ENCODE measurements at places on chromosomes 16 and 17.

- DNase-seq = peak; percentile 3
Observed at GRCh38 chr17:43826206-43826605, 6.7 kb downstream of the MPP3 start.

- DNase-seq = no peak
Observed at GRCh38 chr17:74827800-74828199, 31.9 kb downstream of the GRIN2C start.

- peak; percentile 92 for DNase-seq
Observed at GRCh38 chr17:29566473-29567303, at the start of gene ABHD15. ABHD15 (minus strand) TSS chr17:29567037; CDS start chr17:29566966, 71 bp downstream.

DNA sequence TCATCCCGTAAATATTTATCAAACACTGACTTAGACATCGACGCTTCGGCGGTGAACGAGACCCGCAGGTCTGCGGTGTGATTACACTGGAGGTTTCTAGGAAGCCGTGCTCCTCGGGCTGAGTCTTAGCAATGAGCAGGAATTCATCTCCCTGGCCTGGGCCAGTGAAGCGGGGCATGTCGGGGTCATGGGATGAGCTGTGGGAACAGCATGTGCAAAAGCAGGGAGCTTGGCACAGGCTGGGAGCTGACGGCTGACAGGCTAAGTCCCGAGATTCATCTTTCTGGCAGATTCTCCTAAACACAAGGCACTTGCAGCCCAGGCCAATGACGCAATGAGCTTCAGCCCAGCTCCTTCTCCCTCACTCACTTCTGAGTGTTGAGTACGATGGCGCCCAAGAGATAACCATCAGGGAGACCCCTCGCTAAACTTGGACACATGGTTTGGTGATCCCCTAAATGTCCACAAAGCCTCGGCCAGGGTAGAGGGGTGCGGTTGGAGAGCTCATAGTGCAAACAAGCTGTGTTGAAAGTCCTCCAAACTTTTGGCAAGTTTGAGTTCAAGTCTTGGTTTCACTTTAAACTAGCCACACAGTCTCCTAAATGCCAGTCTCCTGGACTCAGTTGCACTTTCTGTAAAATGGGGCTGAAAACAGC lies 12.8 kb downstream of the CRISPLD2 start:
- DNase-seq = no peak

DNA sequence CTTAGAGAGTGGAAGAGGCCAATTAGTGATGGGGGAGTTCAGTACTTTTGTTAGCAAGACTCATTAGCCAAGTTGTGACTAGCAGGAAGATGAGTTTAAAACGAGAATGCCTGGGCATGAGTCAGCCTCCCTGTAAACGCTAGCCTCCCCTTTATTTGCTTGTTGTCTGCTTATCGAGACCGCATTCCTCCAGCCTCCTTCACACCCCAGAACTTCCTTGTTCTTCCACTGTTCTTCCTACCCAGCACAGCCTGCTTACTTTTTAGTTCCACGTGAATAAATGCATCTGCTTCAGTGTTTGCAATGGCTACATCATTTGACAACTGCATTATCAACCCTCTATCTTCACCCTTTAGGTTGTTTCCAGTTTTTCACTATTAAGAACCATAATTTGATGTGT lies 20.2 kb upstream of the OR3A1 start:
- DNase-seq = no peak

- DNase-seq = no peak
Observed at GRCh38 chr16:10088380-10088793, 93.8 kb downstream of the GRIN2A start.

- DNase-seq = peak; percentile 89
Observed at GRCh38 chr17:65561452-65562205, at the start of gene AXIN2. AXIN2 (minus strand) TSS chr17:65561648; CDS start chr17:65558620, 3,028 bp downstream.

GRCh38 chr17:77527836-77528505 lies 387.2 kb downstream of the SEC14L1 start:
- peak; percentile 32 for DNase-seq

DNA sequence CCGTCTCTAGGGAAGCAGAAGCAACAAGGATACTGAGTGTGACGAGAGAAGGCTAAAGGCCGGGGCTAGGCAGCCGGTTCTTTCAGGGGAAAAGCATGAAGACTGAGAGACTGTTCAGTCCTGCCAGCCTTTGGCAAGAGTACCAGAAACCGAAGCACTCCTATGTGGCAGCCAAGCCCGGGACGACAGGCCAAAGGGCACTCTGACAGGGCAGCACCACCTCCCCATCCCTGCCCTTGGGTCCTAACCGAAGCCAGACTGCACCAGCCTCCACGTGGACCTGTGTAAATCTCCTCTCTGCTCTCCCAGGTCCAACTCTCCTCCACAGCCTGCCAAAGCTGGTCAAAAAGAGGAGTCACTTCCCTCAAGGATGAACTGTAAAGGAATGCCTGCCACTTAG lies 23.5 kb upstream of the ALOX15 start:
- no peak for DNase-seq

- no peak for DNase-seq
Observed at GRCh38 chr16:87369117-87369765, 14.3 kb downstream of the FBXO31 start.

DNA sequence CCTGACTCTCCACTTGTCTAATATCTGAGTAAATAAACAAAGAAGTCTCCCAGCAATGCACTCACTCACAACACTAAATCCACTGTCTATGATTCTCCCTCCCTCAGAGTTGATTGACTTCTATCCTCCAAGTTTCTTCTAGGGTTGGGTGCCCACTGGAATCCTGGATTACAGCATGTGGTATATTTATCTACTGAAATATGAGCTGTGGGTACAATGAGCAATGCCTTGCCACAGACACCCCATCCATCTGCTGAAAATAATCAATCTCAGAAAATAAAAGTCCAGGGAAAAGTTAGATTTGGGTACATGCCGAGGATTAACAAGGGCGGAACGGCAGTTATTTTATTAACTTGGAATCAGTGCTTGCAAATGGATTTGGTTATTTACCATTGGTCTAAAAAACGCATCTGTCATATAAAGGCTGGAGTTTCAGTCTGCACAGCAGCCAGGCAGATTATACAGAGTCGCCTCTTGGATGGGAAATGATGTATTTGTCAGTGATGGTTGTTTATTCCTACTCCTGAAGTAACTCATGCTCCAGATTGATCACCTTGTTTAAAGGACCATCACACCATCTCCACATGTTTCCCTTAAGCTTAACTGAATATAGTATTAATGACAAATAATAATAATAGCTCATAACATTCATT lies 193.9 kb upstream of the SOX9 start:
- DNase-seq = no peak

GRCh38 chr17:27485716-27486495 lies 29.7 kb downstream of the KSR1 start:
- DNase-seq = no peak

DNA sequence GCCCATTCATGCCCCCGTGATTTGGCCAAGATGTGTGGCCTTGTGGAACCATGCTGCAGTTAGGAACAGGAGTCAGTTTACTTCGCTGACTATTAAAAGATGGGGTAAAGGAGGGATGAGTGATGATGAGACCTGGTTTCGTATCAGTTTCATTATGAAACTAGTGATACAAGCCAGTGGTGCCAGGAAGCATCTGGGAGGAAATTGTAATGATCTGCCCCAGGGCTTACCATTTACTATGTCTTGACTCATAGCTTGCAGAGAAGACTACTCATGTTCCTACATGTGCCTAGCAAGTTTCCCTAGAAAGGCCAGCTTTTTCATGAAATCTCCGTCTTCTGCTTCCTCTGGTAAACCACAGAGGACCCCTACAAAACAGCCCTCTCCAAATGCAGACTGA lies 23.2 kb downstream of the CDH3 start:
- DNase-seq = no peak

- no peak for DNase-seq
Observed at GRCh38 chr16:88649924-88650748, 717 bp downstream of the CYBA start.

DNA sequence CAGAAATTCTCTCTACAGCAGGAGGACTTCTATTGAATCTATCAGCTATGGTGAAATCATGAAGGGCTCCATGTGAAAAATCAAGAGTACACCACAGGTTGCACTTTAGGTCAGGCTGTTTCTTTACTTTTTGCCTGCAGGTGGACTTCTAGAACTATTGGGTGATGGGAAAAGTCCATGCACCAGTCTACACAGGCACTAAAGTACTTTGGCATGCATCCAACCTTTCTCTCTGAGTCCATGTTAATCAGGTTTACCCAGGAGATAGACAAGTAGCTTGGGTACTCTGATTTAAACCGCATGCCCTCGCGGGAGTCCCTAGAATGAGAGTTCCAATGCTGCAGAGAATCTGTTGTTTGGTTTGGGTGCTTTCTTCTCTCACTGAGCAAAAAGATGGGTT lies 9.1 kb upstream of the ANKFN1 start:
- no peak for DNase-seq

DNA sequence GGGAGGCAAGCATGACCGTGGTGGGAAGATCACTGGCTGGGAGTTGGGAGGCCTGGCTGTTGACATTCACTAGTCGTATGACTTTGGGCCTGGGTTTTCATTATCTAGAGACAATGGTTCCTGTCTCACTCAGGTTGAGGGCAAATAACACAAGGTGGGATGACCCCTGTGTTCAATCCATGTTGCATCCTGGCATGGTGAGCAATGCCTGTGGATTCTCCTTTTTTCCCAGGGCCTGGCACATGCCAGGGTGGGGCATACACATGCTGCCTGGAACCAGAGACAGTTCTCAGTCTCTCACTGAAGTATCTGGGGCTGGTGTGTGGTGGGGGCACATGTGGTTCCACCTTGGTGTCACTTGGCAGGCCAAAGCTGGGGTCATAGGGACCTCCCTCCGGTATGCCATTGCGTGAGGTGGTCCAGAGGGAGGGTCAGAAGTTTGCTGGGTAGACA lies 5.4 kb downstream of the THRA start:
- DNase-seq = no peak

DNA sequence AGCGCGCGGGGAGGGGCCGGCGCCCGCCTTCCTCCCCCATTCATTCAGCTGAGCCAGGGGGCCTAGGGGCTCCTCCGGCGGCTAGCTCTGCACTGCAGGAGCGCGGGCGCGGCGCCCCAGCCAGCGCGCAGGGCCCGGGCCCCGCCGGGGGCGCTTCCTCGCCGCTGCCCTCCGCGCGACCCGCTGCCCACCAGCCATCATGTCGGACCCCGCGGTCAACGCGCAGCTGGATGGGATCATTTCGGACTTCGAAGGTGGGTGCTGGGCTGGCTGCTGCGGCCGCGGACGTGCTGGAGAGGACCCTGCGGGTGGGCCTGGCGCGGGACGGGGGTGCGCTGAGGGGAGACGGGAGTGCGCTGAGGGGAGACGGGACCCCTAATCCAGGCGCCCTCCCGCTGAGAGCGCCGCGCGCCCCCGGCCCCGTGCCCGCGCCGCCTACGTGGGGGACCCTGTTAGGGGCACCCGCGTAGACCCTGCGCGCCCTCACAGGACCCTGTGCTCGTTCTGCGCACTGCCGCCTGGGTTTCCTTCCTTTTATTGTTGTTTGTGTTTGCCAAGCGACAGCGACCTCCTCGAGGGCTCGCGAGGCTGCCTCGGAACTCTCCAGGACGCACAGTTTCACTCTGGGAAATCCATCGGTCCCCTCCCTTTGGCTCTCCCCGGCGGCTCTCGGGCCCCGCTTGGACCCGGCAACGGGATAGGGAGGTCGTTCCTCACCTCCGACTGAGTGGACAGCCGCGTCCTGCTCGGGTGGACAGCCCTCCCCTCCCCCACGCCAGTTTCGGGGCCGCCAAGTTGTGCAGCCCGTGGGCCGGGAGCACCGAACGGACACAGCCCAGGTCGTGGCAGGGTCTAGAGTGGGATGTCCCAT lies 232.8 kb downstream of the SEC14L1 start:
- no peak for DNase-seq

DNA sequence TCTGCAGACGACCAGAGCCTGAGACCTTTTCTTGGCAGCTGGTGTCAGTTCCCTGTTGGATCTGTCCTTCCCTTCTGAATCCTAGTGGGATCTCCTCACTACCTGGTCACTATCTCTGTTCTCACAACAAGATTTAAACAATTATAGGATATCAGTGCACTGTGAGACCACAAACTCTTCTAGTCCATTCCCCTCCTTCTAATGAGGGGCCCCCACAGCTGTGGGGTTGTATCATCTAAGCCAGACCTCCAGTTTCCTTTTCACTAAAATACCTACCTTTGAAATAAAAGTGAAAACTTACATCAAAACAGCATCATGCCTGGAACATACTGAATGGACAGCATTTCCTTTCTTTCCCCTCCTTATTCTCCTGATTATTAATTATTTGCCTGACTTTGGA lies 233.2 kb downstream of the PRKCA start:
- no peak for DNase-seq

DNA sequence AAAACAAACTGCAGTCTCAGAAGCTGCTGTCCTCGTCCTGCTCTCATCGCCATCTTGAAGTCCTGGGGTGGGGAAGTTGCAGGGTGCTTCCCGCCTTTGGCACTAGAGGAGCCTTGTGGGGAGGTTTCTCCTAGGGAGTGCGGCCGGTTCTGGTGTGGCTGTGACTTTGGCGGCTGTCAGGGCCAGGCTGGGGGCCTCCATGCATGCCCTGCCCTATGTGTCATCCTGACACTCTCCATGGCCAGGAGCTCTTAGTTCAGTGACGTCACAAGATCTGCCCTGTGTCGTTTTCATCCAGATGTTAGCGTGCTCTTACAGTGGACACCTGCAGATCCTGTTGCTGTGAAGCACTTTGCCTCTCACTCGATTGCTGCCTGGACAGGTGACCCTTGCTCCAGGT lies 49.6 kb downstream of the PLD6 start:
- DNase-seq = no peak

DNA sequence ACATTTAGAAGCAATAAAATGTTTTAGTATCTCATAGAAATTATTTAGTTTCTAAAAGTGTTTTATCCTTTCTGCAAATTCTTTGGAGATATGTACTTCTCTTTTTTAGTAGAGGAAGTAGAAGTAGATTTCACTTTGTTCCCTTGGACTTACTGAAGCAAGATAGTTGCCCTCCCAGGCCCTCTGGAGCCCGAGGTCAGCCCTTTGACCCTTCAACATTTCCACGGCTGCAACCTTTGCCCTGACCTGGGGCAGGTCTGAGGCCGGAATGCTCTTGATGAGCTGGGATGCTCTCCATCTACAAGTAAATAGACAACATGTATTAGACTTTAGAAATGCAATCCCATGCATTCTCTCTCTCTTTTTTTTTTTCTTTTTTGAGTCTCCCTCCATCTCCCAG lies 167.5 kb downstream of the CDK5R1 start:
- DNase-seq = no peak

GRCh38 chr16:50309156-50309526 lies 42.8 kb downstream of the ADCY7 start:
- peak; percentile 56 for DNase-seq

GRCh38 chr17:81991684-81992305 lies 14.4 kb downstream of the ASPSCR1 start:
- no peak for DNase-seq

GRCh38 chr17:3544365-3544764 lies 13.2 kb downstream of the TRPV3 start:
- peak; percentile 7 for DNase-seq

DNA sequence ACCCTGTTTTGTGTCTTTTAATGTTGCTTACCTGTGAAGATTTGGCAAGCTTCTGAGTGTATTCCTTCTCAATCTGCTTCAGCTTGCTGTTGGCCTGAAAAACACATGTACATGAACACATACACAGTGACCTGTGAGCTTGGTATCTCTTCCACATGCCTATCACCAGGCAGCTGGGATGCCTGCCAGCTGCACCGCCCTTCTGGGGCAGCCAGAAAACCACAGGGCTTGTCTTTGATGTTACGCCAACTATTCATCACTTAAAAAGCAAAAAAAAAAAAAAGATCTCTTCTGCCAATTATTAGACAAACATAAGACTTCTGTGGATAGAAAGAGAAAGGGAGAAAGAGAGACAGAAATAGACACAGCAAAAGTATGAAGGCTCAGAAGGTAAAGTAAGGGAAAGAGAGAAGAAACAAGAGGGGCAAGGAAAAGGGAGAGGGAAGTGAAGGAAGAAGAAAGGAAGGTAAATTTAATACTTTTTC lies 189.2 kb upstream of the AXIN2 start:
- DNase-seq = no peak
